ENCODE measurements at places on chromosomes 12 and 14.

DNA sequence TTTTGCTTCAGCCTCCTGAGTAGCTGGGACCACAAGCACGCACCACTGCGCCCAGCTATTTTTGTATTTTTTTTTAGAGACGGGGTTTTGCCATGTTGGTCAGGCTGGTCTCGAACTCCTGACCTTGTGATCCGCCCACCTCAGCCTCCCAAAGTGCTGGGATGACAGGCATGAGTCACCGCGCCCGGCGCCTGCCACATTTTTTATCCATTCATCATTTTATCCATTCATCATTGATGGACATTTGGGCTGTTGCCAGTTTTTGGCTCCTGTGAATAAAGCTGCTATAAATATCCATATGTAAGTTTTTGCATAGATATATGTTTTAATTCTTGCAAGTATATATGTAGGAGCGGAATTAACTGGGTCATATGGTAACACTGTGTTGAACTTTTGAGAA is 79.5 kb downstream of the DAAM1 start:
- H3K4me3 ChIP-seq, result no peak overlapping the region
- no peaks in the 10 kb centered on the region for H3K4me1 ChIP-seq
- H3K36me3 ChIP-seq, result no peaks in the 10 kb centered on the region
- DNase-seq, result no peak
- H3K27ac ChIP-seq, result no peak overlapping the region

DNA sequence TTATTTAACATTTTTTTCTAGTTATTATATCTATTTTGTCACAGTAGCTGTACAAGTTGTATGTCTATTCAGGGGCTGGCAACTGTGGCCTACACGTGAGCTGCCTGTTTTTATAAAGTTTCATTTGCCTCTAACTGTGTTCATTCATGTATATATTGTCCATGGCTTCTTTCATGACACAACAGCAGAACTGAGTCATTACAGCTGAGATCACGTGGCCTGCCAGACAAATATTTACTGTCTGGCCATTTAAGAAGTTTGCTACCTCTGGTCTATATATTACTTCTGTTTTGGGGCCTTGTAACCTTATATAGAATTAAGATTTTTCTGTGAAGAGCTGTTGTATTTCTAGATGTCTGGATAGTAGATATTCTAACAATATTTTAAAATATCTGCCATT is 37.9 kb downstream of the KIAA0586 start:
- H3K27ac ChIP-seq, result no peak overlapping the region
- H3K36me3 ChIP-seq, result no peaks in the 10 kb centered on the region
- H3K27me3 ChIP-seq, result no peaks in the 10 kb centered on the region
- no peak overlapping the region for H3K4me3 ChIP-seq
- H3K4me1 ChIP-seq, result no peaks in the 10 kb centered on the region

- no peak overlapping the region for H3K4me3 ChIP-seq
- peaks cover 39% of the 10 kb centered on the region for H3K4me1 ChIP-seq
- H3K27ac ChIP-seq, result no peak overlapping the region
- H3K36me3 ChIP-seq, result no peaks in the 10 kb centered on the region
- no peak for DNase-seq
- H3K27me3 ChIP-seq, result no peaks in the 10 kb centered on the region
Measured at GRCh38 chr12:47750229-47750798, 8.4 kb downstream of the RAPGEF3 start.

DNA sequence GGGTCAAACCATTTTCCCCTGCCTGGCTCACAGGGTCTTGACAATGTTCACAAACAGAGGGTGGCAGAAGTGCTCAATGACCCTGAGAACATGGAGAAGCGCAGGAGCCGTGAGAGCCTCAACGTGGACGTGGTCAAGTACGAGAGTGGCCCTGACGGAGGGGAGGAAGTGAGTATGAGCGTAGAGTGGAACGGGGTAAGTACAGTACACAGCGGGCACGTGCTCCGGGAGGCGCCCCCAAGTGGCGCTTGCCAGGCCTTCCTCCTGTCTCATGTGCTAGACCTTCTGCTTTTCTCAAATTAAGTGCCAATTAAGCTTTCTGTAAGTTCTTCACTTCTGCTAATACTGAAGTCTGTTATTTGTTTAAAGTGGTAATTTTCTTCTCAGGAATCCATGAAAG is 35.9 kb downstream of the XRCC3 start:
- H3K36me3 ChIP-seq, result no peaks in the 10 kb centered on the region
- no peaks in the 10 kb centered on the region for H3K4me1 ChIP-seq
- H3K4me3 ChIP-seq, result no peak overlapping the region
- no peaks in the 10 kb centered on the region for H3K27me3 ChIP-seq
- DNase-seq, result no peak

DNA sequence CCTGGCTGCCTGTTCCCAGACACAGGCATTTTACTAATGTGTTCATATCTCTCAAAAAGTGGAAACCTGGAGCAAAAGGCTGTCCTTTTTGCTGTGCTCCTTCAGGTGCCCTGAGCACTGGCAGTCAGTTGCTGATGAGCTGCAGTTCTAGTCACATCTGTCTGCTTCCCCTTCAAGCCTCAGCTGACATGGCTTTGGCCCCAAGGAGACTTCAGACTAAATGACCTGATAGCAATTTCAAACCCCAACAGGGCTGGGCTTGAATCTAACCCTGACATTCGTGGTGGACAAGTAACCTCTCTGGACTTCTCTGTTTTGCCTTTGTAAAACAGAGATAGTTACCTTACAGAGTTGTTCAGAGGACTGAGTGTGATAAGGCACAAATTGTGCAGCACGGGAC is 5.7 kb downstream of the SERPINA9 start:
- H3K36me3 ChIP-seq, result no peaks in the 10 kb centered on the region
- no peaks in the 10 kb centered on the region for H3K27me3 ChIP-seq
- no peaks in the 10 kb centered on the region for H3K4me1 ChIP-seq
- no peak overlapping the region for H3K27ac ChIP-seq

- H3K27me3 ChIP-seq, result no peaks in the 10 kb centered on the region
- H3K27ac ChIP-seq, result no peak overlapping the region
- no peaks in the 10 kb centered on the region for H3K36me3 ChIP-seq
- DNase-seq, result no peak
Measured at GRCh38 chr14:93023039-93023438, 92.7 kb downstream of the ITPK1 start.

DNA sequence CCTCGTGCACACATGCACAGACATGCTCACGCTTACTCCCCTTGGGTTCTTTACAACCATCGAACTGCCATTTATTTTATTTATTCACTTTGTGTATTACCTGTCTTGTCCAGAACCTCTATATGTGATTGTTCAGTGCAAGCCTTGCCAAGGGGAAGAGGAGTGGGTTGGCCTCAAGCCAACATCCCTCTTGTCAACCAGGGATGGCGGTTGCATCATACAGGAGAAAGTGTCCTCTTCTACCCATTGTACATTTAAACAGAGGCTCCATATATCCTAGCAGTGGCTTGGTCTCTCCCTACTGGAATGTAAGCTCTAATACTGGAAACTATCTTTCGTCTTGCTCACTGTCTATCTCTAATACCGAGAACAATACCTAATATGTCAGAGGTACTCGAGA is 108.4 kb downstream of the C12orf42 start:
- no peak overlapping the region for H3K4me3 ChIP-seq
- H3K4me1 ChIP-seq, result peaks cover 2% of the 10 kb centered on the region
- H3K36me3 ChIP-seq, result no peaks in the 10 kb centered on the region
- no peaks in the 10 kb centered on the region for H3K27me3 ChIP-seq
- no peak overlapping the region for H3K27ac ChIP-seq
- DNase-seq, result no peak

GRCh38 chr12:124385219-124385969 is 90.5 kb downstream of the RFLNA start:
- H3K4me1 ChIP-seq, result no peaks in the 10 kb centered on the region
- no peaks in the 10 kb centered on the region for H3K27me3 ChIP-seq
- H3K4me3 ChIP-seq, result no peak overlapping the region
- no peak for DNase-seq

- peaks cover 4% of the 10 kb centered on the region for H3K4me1 ChIP-seq
- H3K27ac ChIP-seq, result no peak overlapping the region
- H3K36me3 ChIP-seq, result no peaks in the 10 kb centered on the region
- DNase-seq, result no peak
Measured at GRCh38 chr14:105529319-105529568, 2.9 kb downstream of the TMEM121 start.

DNA sequence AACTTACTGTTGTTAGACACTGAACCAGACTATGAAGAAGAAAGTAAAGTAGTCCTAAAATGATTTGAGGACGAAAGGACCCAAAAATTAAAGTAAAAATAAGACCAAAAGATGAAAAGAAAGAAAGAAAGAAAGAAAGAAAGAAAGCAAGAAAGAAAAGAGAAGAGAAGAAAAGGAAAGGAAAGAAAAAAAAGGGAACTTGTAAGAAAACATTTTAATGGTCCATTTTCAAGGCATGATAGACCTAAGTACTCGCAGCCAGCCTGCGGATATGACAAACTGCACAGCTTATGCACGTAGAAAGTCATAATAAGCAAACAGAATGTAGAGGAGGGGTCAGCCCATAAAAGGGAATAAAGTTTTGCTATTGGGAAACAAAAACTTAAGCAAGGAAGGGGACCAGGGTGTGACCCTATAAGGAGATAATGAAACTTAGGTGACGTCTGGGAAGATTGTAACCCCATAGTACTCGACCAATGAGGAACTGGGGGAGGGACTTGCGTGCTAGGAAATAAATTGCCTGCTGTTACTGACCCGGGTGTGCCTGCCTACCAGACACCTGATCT is 59.7 kb downstream of the APOBEC1 start:
- peaks cover 17% of the 10 kb centered on the region for H3K4me1 ChIP-seq
- H3K36me3 ChIP-seq, result no peaks in the 10 kb centered on the region
- no peak overlapping the region for H3K27ac ChIP-seq
- no peak overlapping the region for H3K4me3 ChIP-seq

- no peaks in the 10 kb centered on the region for H3K27me3 ChIP-seq
- no peak overlapping the region for H3K4me3 ChIP-seq
- no peaks in the 10 kb centered on the region for H3K4me1 ChIP-seq
Measured at GRCh38 chr14:51432302-51432948, 192.4 kb downstream of the TMX1 start.

GRCh38 chr12:91355150-91356006 is 172.8 kb upstream of the DCN start:
- peak; percentile 73 for DNase-seq
- H3K4me3 ChIP-seq, result no peak overlapping the region
- no peaks in the 10 kb centered on the region for H3K4me1 ChIP-seq
- H3K36me3 ChIP-seq, result no peaks in the 10 kb centered on the region
- H3K27me3 ChIP-seq, result no peaks in the 10 kb centered on the region

GRCh38 chr12:56258068-56258819 is at the start of gene ANKRD52:
Gene ANKRD52 (minus strand): TSS chr12:56258384. CDS start chr12:56258269, 115 bp downstream.
- H3K27ac ChIP-seq, result no peak within 1 kb of the TSS
- H3K27me3 ChIP-seq, result no peaks in the 10 kb centered on the region
- no peaks in the 10 kb centered on the region for H3K36me3 ChIP-seq
- H3K4me1 ChIP-seq, result 0 out of 2 replicates have a peak, but pooled peaks cover 4% of the 10 kb centered on the region

DNA sequence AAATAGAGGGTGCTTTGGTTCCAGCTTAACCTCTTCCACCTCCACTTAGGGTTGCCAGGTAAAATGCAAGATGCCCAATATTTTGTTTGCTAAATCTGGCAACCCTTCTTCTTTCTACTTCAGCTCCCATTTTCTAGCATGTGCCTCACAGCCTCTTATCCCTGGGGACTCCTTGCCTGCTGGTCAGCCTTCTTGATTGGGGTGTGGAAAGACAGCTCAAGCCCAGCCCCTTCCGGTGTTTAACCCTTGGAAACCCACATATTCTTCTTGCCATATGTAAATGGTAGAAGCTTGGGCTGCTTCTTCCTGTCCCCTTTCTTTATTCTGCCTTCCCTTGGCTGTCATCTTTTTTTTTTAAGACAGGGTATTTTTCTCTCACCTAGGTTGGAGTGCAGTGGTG is 5.7 kb downstream of the SPIC start:
- H3K27ac ChIP-seq, result no peak overlapping the region
- H3K4me3 ChIP-seq, result no peak overlapping the region
- H3K27me3 ChIP-seq, result no peaks in the 10 kb centered on the region

GRCh38 chr12:31234955-31235867 is 90.7 kb downstream of the SINHCAF start:
- DNase-seq, result no peak
- H3K27me3 ChIP-seq, result no peaks in the 10 kb centered on the region
- H3K4me1 ChIP-seq, result no peaks in the 10 kb centered on the region
- H3K27ac ChIP-seq, result no peak overlapping the region
- H3K4me3 ChIP-seq, result no peak overlapping the region

DNA sequence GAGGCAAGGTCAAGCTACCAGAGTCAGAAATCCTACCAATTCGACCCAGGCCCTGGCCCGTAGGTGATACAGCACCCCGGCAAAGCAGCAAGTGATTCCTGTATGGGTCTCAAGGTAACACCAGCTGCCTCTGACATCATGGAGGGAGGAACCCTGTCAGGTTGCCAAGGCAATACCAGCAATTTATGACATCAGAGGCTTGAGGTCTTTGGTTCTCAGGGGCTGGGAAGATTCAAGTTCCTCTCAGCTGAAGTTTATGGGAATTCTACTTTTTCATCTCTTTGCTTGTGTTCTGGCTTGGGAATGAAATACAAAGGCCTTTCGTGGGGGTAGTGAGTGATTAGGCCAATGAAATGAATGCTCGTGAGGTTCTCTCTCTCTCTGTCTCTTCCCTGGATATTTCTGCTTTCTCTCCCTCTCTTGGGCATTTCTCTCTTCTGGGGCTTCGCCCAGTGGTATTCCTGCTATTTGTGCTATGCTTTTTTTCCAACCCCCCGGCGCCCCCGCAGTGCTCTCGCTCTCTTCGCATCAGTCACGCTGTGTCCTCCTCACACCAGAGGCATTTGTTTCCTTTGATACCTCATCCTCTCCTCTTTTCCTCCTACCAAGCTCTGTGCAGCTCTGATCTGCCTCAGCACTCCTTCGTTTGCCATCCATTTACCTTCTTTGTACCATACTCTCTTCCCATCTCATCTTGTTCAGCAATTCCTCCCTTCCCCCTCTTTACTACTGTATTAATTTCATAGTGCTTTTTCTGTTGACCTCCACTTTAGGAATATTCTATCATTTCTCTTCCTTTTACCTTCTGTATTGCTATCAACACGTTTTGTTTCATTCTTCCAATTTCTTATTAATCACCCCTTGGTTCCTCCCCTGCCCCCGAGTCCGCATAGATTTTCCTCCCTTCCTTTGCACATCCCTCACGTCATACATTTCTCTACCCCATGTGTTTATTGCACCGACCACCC is 2.9 kb downstream of the ZFHX2 start:
- H3K27ac ChIP-seq, result no peak overlapping the region
- no peaks in the 10 kb centered on the region for H3K36me3 ChIP-seq
- no peak overlapping the region for H3K4me3 ChIP-seq
- no peak for DNase-seq

Measured in MM.1S (cell line).